ENCODE measurements at places on chromosomes 5 and 9.

DNA sequence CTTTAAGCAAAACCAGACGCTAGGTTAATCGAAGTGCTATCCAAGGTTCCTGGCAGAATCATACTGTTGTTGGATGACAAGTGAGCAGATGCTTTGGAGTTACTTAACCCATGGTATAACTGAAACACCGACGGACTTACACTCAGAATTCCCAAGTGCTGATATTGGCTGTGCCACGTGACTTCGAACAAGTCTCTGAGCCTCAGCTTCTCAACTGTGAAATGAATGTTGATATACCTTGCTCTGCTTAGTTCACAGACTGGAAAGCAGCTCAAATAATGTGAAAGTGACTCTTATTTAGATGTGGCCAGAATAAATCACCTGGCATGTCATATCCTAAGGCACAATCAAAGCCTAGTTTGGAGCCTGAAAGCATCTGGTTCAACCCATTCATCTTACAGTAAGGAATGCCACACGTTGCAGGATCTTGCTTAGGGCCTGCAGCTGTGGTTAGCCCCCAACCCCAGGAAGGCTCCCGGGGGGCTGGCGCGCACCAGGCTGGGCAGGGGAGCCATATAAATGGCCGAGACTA is 759 bp downstream of the GEMIN5 start:
- no peak for DNase-seq

- DNase-seq, result no peak
These were observed 139.8 kb upstream of the ERCC6L2 start for GRCh38 chr9:95735701-95736100.

DNA sequence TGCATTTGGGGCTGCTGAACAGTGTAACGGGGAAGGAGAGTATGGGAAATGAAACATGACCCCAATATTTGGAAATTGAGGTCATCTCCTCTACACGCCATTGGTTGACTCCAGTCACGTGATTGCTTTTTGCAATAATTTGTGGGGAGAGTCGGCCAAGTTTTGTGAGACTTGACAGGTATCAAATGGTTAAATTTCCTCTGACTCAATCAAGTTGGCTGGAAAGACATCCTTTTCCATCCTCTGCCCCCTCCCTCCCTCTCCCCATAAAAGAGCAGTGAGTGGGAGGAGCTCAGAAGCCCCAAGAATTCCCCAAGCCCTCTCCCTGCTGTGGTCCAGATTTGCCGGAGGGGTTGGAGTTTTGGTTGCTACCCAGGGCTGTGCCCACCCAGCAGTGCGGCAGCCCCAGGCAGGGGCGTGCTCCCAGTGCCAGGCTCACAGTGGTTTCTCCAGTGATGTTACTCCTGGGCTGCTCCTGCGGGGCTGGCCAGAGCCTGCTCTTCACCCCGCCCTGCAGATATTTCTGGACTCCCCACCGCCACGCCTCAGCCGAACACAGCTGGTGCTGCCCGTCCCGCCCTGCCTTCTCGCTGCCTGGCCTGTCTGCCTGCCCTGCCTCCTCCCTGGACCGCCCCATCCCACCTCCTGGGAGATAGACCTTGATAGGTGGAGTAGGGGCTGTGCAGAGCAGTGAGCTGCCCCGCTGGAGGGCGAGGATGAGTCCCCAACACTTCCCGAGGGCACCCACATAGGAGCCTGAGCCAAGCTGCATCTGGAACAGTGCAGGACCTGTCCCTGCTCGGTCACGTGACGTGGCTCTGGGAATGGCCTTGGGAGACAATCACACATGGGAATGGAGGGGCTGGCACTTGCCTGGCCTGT is 3.4 kb downstream of the COL5A1 start:
- DNase-seq, result no peak

DNA sequence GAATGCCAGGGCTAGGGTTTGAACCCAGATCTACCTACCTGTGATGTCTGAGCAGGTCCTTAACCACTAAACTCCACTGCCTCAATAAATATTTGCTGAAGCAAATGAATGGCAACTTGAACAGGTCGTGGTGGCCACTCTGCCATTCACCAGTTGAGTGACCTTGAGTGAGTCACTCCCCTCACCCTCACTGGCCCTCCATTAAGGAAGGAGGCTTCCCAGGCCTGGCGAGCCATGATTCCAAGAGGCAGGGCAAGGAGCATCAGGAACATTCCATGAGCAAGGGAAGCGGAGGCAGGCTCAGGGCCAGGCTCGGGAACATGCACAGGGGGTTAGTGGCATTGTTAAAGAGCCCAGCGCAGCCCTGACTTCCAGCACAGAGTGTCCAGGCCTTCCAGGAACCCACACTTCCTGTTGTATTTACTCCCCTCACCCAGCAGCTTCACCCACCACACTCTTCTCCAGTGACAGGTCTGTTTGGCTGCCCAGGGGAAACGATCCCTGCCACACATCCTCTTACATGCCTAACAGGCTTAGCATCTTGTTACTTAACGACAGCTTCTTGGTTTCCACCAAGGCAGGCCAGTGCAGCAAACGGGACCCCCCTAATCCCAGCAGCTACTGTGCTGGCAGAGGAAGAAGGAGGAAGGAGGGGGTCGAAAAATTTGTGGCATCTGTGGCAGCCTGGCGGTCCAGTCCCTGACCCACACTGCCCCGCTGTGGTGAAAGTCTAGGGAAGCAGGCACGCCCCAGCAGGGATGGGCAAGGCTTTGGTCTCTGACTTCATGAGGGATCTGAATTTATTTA is 43.7 kb upstream of the TTC1 start:
- peak; percentile 55 for DNase-seq

DNA sequence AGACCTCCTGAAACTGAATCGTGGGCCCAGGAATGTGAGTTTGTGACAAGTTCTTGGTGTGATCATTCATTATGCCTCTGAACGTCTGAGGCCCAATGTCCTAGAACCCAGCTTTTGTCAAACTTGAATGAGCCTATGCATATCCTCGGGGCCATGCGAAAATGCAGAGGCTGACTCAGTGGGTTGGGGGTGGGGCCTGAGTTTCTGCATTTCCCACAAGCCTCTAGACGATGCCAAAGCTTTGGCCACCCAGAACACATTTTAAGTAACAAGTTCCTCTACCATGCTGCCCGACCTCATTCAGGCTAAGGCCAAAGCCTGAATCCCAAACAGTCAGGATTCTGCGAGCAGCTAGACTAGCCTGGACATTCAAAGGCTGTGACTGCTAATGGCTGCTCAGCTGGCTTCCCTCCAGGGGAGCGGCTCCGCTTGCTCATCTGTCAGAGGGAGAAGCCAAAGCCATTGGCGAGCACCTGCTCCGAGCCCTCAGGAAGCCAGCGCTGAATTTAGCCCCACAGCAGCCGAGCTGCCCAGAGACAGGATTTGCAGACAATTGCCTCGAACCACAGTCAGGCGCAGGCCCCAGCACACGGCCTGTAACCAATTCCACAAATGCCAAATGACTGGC is 177.5 kb downstream of the ZDHHC21 start:
- DNase-seq, result no peak

- no peak for DNase-seq
These were observed 11.1 kb downstream of the GRIN1 start for GRCh38 chr9:137149942-137150616.

DNA sequence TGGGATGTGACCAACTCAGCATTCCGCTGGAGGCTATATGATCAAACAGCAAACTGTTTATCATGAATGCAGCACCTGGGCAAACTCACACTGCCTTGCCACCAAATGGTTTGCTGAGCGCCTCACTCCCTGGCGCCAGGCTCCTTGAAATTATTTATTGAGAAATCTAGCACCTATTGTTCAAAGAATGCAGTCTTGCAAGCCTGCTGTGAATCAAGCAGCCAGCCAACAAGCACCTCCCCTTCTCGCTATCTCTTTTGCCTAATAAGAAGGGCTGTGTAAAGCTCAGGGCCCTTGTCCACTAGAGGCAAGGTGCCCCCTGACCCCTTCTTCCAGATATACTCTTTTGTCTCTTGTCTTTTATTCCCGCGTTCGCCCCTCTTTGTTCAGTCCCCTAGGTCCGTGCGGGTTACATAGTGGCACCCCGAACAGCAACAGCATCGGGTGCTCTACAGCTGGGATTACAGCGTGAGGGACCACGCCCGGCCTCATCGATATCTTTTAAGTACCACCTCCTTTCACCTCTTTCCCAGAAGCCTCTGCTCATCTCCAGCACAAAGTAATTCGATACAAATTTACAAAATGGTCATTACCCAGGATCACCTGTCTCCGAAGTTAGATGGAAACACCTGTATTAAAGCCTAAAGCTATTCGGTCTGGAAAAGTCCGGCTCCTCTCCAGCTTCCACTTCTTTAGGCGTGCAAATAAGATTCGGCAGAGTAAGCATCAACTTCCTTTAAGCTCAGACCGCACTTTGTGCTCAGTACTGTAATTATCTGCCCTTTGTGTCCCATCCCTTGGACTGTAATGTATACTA is 896 bp downstream of the RIGI start:
- peak; percentile 18 for DNase-seq

GRCh38 chr5:157494178-157494832 is 34.3 kb downstream of the NIPAL4 start:
- DNase-seq, result no peak

DNA sequence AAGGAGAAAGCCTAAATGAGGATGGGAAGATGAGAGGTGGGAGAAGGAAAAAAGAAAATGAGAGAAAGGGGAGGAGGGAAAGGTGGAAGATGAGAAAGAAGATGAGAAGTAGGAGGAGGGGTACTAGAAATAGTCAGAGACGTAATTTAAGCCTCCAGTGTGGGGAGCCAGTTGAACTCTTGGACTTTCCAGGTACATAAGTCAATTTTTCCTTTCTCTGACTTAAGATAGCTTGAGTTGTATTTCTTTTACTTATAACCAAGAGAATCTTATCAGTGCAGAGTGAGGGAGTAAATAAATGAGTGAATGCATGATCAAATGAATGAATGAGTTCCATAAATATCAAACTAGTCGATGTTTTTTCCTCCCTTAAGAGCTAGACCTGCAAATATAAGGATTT is 21.5 kb upstream of the WHRN start:
- DNase-seq, result no peak

GRCh38 chr9:15743512-15743911 is 190.7 kb downstream of the CCDC171 start:
- no peak for DNase-seq

DNA sequence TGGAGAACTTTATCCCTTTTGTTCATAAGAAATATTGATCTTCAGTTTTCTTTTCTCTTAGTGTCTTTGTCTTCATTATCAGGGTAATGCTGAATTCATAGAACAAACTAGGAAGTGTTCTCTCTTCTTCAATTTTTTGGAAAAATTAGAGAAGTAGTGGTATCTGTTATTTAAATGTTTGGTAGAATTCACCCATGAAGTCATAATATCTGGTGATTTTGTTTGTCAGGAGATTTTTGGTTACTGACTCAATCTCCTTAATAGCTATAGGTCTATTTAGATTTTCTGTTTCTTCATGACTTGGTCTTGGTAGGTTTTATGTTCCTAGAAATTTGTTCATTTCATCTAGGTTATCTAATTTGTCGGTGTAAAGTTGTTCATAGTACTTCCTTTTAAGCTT is 45.4 kb upstream of the STARD4 start:
- DNase-seq, result no peak

DNA sequence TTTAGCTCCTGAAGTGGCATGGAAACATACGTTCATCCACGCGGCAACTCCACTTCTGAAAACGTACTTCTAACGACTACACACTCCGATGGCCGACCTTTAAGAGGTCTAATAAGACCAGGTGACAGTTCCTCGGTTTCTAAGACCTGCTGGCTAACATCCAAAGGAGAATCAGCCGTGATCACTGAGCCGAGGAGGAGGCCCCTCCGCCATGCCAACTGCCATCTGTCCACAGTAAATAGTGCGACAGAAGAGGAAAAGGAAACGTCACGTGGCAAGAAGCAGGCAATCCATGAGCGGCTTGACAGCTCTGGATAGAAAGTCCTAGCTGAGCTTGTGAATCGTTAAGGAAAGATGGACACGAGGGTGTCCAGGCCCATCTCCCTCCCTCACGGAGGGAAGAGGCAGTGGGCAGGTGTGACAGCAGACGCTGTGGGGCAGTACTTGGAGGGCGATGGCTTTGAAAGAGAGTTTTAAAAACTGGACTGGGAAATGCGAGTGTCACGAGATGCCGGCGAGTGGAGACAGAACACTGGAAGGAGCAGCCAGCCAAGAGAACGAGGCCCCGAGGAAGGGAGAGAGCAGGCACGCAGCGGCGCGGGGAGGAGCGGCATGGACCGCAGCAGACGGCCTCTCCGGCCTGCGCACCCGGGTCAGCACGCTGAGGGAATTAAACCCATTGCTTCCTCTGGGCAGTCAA is 66.7 kb upstream of the TBC1D9B start:
- no peak for DNase-seq

DNA sequence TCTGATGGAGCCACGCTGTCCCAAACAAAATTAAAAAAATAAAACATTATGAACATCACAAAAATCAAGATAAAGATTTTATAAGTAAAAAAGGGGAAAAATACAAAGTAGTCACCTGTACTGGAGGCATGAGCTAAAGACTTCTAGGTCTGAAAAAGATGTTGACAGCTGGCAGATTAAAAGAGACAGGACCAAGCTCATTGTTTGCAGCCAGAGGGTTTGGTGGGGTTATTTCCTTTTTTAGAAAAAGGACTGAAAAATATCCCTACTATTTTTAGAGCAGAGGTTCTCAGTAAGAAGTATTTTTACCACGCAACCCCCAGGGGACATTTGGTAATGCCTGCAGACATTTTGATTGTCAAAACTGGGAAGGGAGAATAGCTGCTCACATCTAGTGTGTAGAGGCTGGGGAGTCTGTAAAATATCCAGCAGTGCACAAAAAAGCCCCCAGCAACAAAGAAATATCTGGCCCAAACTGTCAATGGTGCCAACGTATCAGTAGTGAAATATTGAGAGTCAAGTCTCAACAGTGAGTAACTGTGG is 353.4 kb downstream of the TLE1 start:
- no peak for DNase-seq

- DNase-seq, result no peak
These were observed 11.0 kb downstream of the SKP2 start for GRCh38 chr5:36162810-36163486.

DNA sequence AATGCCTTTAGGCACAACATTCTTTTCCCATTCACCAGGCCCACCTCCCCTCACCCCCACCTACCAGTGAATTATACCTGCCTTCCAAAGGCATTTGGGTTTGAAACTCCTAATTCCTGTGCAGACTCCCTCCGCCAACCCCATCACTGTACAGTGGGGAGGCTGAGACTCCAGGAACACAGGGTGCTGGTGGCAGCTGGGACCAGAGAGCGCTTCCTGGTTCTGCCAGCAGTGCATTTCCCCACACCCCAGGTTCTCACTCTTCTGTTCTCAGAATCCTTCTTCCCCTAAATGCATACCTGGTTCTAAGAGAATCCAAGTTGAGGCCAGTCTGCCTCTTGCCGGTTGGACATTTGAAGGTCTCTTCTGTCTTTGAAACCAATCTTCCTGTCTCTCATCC is 21.1 kb downstream of the SLC36A2 start:
- no peak for DNase-seq

GRCh38 chr9:78011049-78011448 is 20.6 kb downstream of the GNAQ start:
- DNase-seq, result no peak

- DNase-seq, result no peak
These were observed 3.2 kb downstream of the LRRC26 start for GRCh38 chr9:137166380-137167229.

DNA sequence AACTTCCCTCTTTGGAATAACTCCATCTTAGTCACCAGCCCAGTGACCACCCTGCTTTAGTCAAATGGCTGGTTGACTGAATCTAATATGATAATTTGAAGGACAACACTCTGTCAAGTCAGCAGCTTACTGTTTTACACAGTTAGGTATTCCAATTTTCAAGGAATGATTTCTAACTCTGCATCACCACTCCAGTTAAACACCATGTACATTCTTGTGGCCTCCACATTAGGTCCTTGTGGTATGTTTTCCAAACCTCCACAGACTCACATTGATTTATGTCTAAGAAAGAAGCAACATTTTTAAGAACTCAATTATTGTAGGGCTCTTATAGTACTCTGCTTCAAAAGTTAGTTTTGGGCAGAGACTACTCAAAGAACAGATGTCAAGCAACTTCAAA is 110.7 kb downstream of the TLE1 start:
- no peak for DNase-seq

Data from activated naive CD4-positive, alpha-beta T cell treated with anti-CD3 and anti-CD28 coated beads for 36 hours (primary cell).